ENCODE measurements at places on chromosomes 12 and 14.

DNA sequence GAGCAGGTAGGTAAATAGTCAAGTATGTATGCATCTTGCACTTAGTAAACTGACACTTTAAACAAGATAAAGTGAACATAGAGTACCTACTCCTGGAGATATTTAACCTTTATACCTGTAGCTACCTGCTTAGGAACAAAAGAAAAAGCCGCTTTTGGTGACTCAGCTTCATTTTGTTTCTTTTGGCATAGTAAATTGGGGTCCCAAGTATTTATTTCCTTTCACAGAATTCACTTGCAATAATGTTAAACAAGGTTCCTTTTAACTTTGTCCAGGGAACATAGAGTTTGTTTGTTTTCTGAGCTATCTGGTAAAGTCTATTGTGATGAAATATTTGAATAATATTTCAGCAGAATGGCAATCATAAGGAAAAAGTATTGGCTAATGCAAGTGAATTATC, 20.0 kb downstream of the SLCO1B3 start:
- DNase-seq: no peak

DNA sequence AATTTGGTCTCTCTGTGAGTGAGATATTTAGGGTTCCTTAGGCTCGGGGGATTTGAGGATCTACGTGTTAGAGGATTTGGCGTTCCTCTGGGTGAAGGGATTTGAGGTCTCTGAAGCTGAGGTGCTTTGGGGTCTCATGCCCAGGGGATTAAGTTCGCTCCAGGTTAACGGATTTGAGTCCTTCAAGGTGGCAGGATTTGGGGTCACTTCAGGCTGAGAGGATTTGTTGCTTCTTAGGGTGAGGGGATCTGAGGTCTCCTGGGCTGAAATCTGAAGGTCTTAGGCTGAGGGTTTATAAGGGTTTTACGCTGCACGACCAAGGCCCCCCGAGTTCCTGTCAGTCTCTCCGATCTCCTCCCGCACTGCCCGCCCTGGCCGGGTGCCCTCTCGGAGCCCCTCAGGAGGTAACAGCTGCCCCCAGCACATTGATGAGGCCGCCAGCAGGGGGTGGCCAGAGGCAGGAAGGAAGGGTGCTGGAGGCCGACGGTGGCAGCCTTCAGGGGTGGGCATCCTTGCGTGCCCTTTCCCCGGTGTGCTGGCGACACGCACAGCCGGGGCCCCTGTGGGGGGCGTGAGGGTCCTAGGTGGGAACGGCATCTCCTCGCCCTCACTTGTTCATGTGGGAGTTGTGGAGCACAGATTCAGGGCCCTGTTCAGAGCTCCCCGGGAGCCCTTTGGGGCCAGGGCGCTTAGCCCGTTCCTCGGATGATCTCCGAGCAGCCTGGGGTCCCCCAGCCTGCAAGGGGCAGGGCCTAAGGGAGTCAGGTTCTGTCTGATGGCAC, 14.3 kb downstream of the CEP170B start:
- no peak for DNase-seq

DNA sequence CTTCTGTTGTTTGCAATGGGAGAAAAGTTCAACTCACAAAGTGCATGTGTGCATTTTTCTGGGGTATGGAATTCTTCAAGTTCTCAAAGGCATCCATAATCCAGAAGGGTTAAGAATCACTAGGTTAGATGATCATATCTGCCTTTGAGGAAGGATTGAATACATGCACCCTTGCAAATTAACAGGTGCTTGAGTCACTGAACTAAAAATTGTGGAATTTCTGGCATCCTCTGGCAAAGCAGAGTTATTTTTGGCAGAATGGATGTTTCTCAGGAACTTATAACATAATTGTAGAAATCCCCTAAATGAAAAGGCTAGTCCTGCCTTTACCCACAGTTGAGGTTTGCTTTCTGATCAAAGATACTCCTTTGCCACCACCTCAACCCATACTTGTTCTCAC, 136.5 kb upstream of the DYRK2 start:
- no peak for DNase-seq

GRCh38 chr14:93105362-93105761, 10.4 kb downstream of the ITPK1 start:
- DNase-seq: peak; percentile 73

DNA sequence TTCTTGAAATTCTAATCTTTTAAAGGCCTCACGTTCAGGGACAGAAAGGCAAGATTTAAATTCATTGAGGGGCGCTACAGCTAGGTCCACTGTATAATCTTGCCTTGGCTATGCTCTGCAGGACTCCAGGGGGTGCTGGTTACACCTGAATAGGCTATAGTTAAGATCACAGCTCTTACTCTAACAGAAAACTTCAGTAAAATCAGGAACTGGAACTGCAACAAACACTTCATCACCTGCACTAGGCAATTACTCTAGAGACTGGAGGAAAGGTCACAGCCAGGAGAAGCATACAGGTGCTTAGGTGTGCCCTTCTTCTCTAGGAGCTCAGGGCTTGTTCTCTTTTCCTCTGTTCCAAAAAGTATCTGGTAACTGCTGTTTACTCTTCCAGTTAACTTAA, 20.9 kb downstream of the SLCO1C1 start:
- DNase-seq: no peak

GRCh38 chr12:12693111-12693671, 2.8 kb downstream of the GPR19 start:
- DNase-seq: no peak

DNA sequence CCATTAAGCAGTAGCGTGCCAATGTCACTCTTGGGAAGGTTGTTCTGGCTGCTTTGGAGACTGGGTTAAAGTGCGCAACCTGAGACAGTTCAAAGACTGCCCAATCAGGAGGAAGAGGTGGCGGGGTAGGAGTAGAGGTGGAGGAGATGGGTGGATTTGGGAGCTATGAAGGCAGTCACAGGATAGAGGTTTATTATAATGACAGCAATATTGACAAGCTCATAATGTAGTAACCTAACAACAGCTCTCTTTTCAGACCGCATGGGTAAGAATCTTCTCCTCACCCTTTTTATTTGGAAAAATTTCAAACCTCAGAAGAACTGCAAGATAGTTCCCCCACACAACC, 5.3 kb upstream of the PSMD9 start:
- DNase-seq: no peak

GRCh38 chr12:26493656-26494055, 298.3 kb downstream of the SSPN start:
- no peak for DNase-seq

DNA sequence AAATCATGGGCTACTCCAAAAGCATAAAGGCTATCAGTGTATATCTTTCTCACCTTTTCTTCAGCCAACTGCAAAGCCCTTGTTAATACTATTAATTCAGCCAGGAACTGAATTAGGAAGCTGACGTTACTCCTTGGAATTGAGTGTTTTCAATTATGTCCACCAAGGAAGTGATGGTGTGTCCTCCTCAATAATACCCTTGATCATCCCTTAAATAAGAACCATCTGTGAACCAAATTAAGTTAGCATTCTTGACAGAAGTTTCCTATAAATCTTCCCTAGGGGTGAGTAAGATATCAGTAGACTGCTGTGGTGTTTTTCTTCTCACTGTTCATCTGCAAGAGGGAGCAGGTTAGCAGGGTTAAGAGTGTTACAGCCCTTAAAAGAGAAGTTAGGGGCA, 252.3 kb upstream of the AVPR1A start:
- no peak for DNase-seq

DNA sequence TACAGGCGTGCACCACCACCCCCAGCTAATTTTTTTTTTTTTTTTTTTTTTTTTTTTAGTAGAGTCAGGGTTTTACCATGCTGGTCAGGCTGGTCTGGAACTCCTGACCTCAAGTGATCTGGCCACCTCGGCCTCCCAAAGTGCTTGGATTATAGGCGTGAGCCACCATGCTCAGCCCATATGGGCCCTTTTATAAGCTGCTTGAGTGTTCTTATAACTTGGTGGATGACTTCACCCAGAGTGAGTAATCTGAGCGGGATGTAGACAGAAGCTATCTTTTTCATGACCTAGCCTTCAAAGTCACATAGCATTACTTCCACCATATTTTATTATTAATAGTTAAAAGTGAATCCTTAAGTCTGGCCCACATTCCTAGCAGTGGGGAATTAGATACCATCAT, 16.4 kb downstream of the BBOF1 start:
- DNase-seq: no peak

DNA sequence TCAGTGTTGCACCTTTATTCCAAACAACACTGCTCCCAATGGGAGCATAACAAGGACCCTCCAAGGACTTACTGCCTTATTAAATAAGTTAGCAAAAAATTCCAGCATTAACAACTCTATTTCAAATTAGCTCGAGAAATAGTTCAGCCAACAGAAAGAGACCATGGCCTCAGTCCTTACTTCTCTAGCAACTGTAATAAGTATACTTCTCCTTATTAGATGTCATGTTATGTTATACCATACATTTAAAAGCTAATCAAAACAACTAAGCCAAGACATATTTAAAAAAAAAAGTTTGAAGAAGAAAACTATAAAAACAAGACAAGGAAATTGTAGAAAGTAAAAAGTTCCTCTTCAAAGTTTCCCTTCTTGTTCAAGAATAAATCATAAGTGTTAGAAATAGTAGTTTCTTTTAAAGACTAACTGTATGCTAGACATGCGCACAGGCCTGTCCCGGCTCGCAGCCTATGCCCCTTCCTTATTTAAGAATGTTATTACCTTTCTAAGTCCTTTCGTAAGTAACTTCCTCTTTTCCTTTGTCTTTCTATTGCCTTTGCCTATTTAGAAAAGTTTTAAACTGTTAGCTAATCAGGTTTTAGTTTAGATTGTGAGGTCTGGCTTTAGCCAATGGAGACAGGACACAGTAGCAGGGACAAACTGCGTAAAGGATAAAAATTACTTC, 68.6 kb downstream of the RESF1 start:
- DNase-seq: no peak

DNA sequence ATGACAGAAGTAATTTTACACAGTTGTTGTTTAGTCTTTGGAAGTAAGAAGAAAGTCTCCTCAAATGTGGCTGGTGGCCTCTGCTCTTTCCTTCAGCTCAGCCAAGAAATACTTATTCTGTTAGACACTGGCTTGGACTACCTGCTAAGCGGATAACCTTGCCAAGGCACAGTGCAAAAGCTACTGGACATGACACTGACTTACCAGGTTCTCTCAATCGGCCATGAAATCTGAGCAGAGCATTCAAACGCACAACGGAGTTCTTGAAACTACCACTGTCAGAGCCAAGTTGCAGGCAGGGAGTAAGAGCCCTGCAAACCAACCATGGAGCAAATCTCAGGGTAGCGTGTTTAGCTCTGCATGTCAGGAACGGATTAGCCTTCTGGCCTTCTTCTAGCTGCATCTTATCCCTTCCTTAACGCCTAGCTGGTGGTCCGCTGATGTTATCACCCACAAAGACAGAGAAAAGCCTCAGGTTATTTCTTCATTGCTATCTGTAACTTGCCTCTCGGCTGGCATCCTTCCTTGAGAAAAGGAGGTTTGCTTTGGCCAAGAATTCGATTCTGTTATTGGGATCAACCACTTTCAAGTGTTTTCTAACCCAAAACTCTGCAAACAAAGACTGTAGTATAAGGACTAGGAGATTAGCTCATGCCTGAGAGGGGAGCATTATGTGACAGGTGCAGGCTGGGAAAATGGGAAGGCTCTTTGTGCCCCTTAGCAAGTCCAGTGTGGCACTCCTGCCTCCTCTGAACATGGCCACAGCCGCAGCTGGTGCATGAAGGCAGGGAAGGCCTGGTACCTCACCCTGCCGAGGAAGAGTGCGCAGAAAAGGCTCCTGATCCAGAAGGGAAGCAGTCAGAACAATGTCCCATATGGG, 223.4 kb downstream of the GLT1D1 start:
- no peak for DNase-seq

Data from fibroblast of gingiva (primary cell).